ENCODE measurements at places on chromosomes 2 and 18.

DNA sequence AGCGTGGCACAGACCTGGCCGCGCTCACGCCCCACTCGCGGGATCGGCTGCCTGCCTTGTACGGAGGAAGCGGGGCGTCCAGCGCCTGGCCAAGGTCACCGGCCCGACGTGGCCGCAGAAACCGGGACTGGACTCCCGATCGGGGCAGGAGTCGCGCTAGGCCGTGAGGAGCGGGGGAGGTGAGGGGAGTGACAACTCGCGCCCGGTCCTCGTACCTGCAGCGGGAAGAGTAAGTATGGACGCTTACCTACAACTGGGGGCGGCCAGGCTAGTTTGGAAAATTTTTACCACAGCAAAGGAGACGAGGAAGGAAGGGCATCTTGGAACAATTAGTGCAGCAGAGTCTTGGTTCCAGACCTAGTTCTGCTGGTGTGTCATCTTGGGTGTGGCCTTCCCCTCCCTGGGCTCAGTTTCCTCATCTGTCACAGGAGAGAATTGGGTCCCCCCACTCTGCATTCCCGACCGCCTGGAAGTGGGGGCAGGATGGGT is 693 bp downstream of the UBE2F start:
- DNase-seq, result no peak

- DNase-seq, result no peak
Measured at GRCh38 chr2:39734445-39734844, 44.6 kb downstream of the THUMPD2 start.

DNA sequence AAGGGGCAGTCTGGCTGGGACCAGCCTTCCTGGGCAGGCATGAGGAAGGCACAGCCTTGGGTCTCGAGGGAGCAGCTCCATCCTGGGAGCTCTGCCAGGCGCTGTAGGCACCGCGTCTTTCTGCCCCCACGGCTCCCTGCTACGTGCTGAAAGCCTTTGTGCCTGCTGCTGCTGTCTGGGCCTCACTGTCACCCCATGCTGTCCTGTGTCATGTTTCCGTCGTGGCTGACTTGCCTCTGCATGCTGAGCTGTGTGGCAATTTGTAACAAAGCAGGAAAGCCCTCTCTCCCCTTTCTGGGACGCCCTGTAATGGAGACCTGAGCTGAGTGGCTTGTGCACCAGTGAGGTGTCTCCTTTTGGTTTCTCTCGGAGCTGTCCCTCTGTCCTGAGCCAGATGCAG is 152.5 kb downstream of the TSN start:
- DNase-seq, result no peak

DNA sequence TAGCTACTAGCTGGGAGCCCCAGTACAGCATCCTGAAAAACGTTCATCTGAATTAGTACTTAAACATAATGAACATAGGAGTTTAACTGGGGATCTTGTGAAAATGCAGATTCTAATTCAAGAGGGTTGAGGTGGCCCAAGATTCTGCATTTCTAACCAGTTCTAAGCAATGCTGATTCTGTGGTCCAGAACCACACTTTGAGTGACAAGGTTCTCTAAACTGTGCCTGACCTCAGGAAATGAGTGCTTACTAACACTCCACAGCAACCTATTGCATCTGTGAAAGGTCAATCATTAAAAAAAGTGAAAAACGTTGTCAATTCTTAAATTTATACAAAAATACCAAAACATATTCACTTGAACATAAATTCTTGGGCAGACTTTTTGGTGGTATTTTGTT is 157.1 kb upstream of the ZFP36L2 start:
- no peak for DNase-seq

DNA sequence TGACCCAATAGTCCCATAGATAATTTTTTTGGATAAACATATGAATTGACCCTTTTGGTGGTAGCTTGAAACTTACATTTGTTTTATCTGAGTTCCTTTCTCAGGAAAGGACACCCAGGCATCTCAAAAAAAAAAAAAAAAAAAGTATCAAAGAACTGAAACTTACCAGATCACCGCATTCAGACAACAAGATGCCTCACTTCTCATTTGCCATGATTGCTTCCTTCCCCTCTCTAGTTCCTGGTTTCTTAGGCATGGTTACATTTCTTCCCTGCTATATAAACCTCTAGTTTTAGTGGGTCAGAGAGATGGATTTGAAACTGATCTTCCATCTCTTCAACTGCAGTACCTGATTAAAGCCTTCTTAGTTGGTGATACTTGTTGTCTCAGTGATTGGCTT is 240.1 kb downstream of the ACKR3 start:
- no peak for DNase-seq

GRCh38 chr18:24877546-24877945 is 417.1 kb downstream of the HRH4 start:
- no peak for DNase-seq

GRCh38 chr2:217746808-217747207 is 256.0 kb downstream of the TNS1 start:
- DNase-seq, result no peak

All from activated naive CD4-positive, alpha-beta T cell (primary cell).